ENCODE measurements at places on chromosomes 13 and 19.

DNA sequence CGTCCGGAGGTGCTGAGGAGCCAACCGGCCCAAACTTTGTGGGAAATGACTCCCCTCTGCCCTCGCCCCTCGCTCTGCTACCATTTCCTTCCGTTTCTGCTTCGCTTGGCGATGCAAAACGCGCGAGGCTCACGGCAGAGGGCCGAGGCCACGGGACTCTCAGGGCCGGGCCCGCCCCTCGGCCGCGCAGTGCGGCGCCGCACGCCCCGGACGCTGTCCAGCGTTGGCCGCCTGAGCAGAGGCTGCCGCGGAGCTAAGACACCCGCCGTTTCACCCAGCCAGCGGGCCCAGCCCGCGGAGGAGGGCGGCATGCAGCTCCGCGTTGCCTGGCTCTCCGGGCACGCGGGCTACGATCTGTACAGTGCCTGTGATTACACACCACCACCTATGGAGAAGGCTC, 2.1 kb upstream of the ZNF578 start:
- DNase-seq: no peak

DNA sequence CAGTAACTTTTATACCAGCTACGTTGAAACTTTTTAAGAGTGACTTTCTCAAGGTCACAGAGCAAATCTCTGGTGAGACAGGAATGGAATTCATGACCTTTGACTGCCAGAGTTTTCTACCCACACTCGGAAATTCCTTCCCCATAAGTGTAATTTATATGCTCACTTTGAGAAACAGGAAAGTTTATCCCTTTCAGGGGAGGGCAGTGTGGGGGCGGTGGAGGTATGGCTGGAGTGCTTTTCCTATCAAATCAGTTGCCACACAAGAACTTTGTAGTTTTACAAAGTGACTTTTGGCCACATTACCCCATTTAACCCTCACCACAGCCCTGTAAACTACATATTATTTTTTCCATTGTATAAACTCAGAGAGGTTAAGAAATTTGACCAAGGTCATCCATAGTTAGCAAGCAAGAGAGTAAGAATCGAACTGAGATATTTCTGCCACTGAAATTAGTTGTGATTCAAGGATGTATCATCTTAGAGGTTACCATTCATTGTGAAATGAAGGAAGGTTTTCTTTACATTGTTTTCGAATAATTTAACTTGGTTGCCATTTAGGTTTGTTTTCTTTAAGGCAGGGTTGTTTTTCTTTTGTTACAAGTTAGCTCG, 5.9 kb downstream of the KLF12 start:
- no peak for DNase-seq

DNA sequence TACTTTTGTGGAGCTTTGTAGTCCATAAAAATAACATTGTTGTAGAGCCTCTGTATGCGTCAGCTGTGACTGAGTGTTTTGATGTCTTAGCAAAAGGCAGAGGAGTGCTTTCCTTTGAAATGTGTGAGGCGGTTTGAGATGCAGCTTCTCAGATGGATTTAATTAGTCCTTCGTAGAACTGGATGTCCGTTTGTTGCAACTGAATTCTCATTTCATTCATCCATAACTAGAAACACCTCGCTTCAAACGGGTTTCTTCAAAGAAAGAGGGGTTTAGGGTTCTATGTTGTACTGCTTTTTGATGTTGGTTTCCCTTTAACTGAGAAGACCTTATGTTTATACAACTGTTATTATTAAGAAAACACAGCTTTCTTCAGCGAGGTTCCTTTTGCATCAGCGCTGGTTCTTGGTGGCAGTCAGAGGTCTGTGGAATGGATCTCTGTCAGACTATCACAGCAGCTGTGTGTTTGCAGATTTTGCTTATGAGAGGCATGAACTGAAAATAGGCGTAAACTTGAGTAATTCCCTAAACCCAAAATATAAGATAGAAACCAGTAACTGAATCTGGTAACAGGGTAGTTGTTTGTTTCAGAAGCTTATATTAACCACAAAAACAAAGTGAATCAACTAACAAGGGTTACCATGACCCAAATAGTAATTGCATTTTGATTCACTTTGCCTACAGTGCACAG, 194.4 kb downstream of the GGACT start:
- DNase-seq: no peak

DNA sequence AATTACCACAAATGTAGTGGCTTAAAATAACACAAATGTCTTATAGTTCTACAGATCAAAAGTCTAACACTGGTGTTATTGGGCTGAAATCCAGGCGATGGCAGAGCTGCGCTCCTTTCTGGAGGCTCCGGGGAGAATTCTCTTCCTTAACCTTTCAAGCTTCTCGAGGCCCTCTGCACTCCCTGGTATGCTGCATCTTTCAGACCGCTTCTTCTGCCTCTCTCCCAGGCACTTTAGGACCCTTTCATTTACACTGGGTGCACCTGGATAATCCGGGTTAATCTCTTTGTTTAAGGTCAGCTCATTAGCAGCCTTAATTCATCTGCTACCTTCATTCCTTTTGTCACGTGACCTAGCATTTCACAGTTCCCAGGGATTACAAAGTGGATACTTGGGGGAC, 211.3 kb upstream of the RFC3 start:
- no peak for DNase-seq

GRCh38 chr13:43114504-43114903, 91.1 kb downstream of the DNAJC15 start:
- DNase-seq: no peak

GRCh38 chr13:68176475-68176874, 946.3 kb upstream of the PCDH9 start:
- no peak for DNase-seq

GRCh38 chr19:9039728-9040127, 29.5 kb upstream of the MUC16 start:
- no peak for DNase-seq

DNA sequence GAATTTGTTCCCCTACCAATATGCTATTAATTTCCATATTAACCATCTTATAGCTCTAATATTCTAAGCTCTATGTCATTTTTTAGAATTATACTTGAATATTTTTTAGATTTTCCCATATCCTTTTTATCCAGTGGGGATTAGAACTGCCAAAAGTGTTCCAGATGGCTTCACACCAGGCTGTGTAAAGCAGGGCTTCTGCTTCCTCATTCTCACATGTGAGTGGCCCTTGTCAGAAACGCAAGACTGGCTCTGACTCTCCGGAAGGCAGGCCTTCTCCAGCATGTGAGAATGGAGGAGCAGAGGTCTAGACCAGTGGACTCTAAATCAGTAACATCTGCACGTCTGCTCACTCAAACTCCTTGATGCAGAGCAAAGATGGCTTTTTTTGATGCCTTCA, 650.1 kb downstream of the FGF9 start:
- no peak for DNase-seq

- no peak for DNase-seq
Observed at GRCh38 chr19:39993605-39994004, 3.3 kb upstream of the ZNF546 start.

DNA sequence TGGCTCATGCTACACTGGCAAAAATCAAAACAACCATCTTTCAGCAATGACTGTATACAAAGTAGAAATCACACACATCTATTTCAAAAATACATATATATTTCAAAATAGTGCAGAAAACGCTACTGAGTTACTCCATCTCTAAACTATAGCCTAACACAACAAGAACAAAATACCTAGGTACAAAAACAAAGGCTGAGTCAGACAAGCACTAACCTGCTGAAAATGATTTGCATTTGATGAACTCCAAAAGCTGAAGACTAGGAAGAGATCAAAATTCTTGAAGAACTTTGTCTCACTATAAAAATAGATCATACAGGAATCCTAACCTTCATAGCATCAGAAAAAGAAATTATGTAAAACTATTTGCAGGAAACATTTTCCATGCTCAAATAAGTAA, 381.6 kb downstream of the EFNB2 start:
- no peak for DNase-seq

DNA sequence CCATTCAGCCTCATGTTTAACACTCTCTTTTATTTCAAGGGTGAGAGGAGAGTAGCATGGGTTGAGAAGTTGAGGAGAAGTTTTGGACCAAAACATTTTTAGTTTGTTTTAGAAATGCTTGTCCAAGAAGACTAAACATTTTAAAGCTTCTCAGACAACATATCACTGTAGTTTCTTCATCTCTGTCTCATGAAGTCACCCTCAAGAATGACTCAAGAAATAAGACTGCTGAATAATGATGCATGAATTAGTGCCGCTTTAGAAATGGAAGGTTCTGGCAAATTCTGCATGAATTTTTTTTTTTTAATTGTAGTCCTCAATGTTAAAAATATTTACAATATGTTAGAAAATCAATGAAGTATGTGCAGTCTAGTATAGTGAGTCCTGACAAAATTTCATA, 422.7 kb upstream of the ARGLU1 start:
- no peak for DNase-seq

DNA sequence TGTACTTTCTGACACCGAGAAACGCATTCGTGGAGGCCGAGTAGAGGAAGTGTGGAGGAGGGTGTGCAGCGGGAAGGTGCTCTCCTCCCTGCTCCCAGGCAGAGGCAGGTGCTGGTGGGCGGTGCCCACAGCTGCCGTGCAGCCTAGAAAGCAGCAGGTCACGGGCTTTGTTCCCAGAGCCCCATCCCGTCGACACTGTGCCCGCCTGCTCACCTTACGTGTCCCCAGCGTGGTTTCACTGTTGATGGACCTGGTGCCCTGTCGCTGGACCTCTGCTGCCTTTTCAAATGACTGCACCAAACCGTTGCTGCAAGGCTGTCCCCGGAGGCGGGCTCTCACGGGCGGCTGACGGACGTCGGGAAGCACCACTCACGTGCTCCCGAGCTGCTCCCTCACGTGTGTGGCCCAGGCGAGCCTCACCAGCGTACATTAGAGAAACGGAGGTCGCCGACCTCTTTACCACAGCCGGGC, 20.8 kb downstream of the PLEKHJ1 start:
- DNase-seq: peak; percentile 56

DNA sequence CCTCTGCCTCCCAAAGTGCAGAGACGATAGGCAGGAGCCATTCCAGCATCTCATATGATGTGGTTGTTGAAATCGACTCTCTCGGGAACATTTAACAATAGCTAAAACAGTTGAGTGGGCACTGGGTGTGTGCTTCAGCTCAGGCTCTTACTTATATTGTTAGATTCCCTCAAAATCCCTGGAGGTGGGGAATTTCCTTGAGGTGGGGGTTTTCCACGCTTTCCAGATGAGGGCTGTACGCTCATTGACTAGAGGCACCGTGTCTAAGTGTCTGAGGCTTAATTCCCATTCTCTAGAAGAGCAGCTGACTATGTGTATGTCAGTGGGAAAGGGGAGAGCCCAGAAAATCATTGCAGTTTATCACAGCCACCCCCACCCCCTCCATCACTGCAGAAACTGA, 10.8 kb upstream of the GRAMD1A start:
- DNase-seq: no peak

GRCh38 chr19:50204811-50205675, 1.6 kb downstream of the MYH14 start:
- DNase-seq: no peak

DNA sequence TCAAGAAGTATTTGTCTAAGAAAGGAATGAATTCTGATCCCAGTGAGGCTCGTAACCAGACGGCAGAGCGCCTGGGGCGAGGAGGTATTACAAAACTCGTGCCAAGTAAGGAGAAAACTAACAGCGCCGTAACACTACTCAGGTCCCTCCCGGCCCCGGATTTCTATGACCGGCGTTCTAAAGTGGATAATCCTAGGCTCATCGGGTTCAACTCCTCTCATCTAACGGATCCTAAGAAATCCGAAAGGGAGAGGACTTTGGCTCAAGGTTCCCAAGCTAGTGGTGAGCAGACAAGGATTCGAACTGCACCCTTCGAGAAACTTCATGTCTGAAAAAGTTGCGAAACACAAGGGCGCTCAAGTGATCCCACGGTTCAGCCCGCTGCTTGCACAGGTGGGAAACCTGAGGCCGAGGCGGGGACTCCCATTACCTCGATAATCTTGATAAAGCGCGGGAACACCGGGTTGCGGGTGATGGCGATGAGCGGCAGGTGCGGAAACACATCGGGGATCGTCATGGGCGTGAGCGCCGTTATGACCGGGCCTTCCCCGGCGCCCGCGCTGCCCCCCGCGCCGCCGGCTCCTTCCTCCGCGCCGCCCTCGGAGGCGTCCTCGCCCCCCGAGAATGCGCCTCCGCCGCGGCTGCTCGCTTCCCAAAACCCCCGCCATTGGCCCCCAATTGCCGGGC, 529 bp downstream of the LONP1 start:
- no peak for DNase-seq

DNA sequence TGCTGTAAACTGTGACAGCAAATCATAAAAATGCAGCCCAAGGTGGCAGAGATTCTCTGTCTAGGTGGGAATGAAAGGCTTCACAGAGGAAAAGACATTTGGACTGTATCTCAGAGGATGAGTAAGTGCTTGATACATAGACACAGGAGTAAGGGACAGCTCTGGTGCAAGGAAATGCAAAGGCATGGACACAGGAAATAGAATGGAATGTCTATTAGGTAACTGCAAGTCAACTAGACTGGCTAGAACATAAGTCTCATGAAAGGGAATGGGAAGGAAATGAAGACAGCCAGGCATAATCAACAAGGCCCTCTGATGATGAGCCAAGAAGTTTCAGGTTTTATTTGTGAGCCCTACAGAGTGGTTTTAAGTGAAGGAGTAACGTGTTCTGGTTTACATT, 321.7 kb downstream of the SUCLA2 start:
- no peak for DNase-seq

- DNase-seq: no peak
Observed at GRCh38 chr13:34360702-34361101, 542.8 kb downstream of the RFC3 start.

- DNase-seq: no peak
Observed at GRCh38 chr19:6185835-6186834, 50.7 kb downstream of the ACSBG2 start.

- DNase-seq: no peak
Observed at GRCh38 chr13:39789451-39789850, 134.0 kb downstream of the COG6 start.

DNA sequence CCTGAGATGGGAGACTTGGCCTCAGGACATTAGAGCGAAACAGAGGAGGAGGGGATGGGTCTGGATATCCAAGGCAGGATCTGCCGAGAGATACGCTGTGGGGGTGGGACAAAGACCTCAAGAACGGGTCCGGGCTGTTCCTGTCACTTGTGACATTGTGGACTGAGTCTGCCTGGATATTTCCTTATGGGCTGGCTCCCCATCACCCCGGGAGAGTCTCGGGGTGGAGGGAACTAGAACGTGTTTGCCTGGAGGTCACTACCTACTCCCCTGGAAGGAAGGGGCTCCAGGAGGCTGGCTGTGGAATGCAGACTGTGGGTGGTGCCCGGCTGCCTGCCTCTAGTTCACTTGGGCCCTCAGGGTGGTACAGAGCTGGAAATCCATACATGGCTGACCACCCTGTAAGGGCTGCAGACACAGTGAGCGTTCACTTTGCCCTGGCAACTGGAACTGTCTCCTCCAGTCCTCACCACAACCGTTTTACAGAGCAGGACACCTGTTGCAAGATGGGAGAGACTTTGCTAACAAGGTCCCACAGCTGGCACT, 26.4 kb downstream of the DNM2 start:
- DNase-seq: no peak

GRCh38 chr13:67231289-67232000, 1.3 kb upstream of the PCDH9 start:
- DNase-seq: no peak

All from CD4-positive, alpha-beta memory T cell (primary cell).